ENCODE measurements at places on chromosomes 5 and 9. TPM values are rescaled to one million over a fixed set of nuclear protein-coding genes. Genes with fewer than 3 reads are reported as not detected.

The PIP5KL1 gene
- 2.0 TPM for total RNA-seq

The OR1J2 gene
- total RNA-seq = not detected

The PCDHB14 gene
- total RNA-seq = 4.3 TPM

The LMX1B gene
- not detected for total RNA-seq

The LCN9 gene
- total RNA-seq = not detected

The TAL2 gene
- total RNA-seq = not detected

The PITX1 gene
- total RNA-seq = 2.2 TPM

The ADAMTS12 gene
- 11.6 TPM for total RNA-seq

The KIF24 gene
- total RNA-seq = 5.1 TPM

The MAMDC2 gene
- total RNA-seq = 42.1 TPM

The NTNG2 gene
- 2.4 TPM for total RNA-seq

The F12 gene
- total RNA-seq = 3.6 TPM

The PCDHA11 gene
- 0.11 TPM for total RNA-seq

The GOLM1 gene
- 39.0 TPM for total RNA-seq

The PLAC8L1 gene
- total RNA-seq = not detected

The VLDLR gene
- total RNA-seq = 1.1 TPM

The CCDC180 gene
- not detected for total RNA-seq

The TXNDC8 gene
- not detected for total RNA-seq

The FBXO10 gene
- 22.8 TPM for total RNA-seq

The HNRNPAB gene
- 145 TPM for total RNA-seq

The IFNA2 gene
- not detected for total RNA-seq

The GLDC gene
- total RNA-seq = 2.1 TPM

The DRD1 gene
- total RNA-seq = not detected
